ENCODE measurements at places on chromosomes 3 and 15.

- no peak for DNase-seq
These were observed 5.8 kb downstream of the SERPINI2 start for GRCh38 chr3:167467848-167468611.

DNA sequence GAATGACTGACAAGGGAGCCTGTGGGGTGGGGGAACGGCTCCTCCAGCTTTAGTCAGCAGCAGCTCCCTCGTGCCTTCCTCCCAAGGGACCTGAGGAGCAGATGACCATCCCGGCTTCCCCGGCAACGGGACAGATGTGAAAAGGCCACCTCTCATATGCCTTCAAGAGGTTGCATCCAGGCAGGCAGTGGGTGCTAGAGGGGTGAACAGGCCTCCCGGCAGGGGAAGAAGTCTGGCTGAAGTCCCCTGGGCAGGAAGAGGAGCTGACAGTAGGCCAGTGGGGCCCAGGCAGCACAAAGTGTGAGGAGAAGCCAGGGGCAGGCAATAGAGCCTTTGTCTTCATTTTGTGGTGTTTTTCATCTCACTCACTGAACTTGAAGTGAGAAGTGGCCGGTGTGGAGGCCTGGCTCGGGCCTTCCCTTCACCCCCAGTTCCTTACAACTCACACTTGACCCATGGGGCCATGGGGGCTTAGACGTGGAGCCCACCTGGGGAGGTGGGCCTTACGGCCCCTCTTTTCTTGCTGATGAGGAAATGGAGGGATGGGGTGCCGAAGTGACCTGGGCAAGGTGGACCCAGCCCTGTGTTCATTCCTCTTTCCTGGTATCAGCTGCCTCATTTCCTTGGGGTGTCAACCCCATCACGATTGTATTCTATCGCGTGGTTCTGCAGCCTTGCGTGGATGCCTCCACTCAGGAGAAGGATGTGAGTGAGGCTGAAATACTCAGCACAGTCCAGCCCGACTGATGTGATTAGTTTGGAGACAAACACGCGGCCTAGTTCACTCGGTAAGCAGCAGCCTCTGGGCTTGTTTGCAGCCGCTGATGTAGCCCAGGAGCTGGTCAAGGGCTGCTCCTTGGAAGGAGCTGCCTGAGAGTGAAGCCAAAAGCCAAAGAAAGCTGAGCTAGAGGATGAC lies 115.5 kb upstream of the ALDH1A3 start:
- DNase-seq, result no peak

- no peak for DNase-seq
These were observed 30.9 kb downstream of the LRRC49 start for GRCh38 chr15:70923311-70924080.

DNA sequence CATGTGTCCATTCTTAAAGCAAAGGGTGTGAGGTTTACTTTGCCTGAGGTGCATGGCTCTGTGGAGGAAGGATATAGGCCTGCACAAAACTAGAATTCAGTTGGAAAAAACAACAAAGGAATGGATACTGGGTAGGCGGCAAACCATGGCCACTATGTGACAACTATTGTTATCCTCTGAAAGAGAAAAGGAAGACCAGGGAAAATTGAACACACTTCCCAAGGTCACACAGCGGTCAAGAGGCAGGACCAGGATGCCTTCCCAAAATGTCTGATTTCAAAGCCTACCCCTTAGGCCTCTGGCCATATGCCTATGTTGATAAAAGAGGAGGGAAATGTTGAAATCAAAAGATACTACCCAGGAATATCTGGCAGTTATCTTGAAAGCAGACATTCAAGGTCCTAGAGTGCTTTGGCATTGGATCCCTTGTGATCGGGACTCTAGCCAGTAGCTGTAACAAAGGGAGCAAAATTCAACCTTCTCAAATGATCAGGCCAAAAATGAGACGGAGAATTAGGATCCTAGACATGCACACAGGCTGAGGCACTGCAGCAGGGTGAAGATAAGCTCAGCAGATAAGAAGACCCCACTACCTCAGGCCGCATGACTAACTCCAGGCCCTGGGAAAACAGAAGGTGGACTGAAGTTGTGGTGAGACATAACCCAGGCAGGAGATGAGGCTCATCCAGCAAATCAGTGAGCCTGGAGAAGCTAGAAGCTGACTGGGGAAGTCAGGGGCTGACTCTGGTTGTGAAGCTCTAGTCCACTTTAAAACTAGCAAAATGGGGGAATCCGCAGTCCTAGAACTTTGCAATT lies 292.2 kb downstream of the NEK10 start:
- DNase-seq, result no peak

DNA sequence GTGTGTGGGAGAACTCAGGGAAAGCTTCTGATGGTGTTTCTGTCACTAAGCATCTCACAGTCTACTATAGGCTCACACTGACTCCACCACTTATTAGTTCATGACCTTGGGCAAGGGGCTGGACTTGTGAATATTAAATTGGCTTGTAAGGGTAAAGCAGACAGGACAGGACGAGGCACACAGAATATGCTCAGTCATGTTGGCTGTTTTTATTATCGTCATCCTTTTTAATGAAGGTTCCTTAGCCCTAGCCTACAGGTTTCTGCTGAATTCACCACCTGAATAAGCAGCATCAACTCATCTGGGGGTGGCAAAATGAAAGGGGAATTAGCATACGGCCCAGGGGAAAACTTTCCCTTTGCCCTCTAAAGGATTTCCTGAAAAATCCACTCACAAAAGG lies 39.6 kb upstream of the LIPC start:
- no peak for DNase-seq

DNA sequence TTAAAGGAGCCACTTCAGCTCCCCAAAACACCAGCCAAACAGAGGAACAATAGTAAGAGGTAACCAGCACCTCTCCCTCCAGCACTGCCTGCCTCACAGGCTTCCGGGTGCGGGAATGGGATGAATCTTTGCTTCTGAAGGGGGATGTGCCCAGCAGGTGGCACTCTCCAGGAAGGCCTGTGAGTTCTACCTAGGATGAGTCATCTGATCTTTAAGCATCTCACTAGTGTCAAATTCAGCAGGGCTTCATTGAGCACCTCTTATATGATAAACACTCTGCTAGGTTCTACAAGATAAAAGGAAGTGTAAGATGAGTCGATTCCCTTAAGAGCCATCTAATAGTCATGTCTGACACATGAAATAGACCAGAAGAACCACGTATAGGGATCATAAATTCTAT lies 237.4 kb upstream of the UMPS start:
- DNase-seq, result no peak

GRCh38 chr15:78195735-78196201 lies 38.6 kb downstream of the ACSBG1 start:
- peak; percentile 46 for DNase-seq

DNA sequence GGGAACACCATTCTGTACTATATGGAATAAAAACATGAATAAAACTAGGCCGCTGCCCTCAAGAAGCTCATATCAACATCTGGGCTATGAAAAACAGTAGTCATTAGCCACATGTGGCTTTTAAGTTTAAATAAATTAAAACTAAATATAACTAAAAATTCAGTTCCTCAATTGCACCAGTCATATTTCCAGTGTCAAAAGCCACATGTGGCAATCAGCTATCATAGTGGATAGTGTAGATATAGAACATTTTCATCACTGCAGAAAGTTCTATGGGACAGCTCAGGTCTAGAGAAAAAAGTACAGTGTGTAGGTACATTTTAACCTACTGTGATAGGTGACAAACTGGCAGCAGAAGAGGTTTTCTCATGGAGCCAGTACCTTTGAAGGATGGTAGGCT lies 261.4 kb downstream of the FOXP1 start:
- DNase-seq, result no peak

- no peak for DNase-seq
These were observed 59.1 kb upstream of the NEDD4 start for GRCh38 chr15:56052395-56053045.

GRCh38 chr3:159634483-159634882 lies 354.2 kb upstream of the IL12A start:
- DNase-seq, result no peak
